Endothelial cell (in vitro differentiated cells): ENCODE measurements at places on chromosomes 11 and 22. TPM values are rescaled to one million over a fixed set of nuclear protein-coding genes. Genes with fewer than 3 reads are reported as not detected.

DNA sequence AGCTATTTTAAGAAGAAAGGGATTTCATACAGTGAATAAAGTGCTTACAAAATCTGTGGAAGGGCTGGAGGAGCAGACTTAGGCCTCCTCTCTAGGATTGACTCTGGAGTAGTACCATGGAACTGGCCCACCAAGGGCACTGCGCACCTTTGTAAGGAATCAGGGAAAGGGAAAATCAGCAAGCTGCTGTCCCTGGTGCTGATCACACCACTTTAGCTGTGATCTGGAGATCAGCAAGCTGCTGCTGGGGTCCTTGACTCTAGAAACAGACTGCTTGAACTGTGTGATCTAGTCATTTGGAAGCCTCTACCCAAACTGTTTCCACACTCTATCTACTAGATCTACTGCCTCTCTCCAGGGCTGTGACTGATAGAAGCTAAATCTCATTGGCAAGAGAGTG lies 18.4 kb upstream of the TECTA start:
- no peaks in the 10 kb centered on the region for H3K27me3 ChIP-seq
- DNase-seq = peak; percentile 27
- no peak overlapping the region for H3K4me3 ChIP-seq
- no peaks in the 10 kb centered on the region for H3K4me1 ChIP-seq
- no peak overlapping the region for H3K27ac ChIP-seq
- H3K36me3 ChIP-seq = no peaks in the 10 kb centered on the region

AIP gene
- total RNA-seq = 32.9 TPM

- H3K36me3 ChIP-seq = peaks cover 9% of the 10 kb centered on the region
- H3K4me3 ChIP-seq = no peak overlapping the region
- peak overlapping the region; percentile 72 for H3K27ac ChIP-seq
- H3K4me1 ChIP-seq = peaks cover 60% of the 10 kb centered on the region
Observed at GRCh38 chr11:123509737-123510578, 79.9 kb downstream of the GRAMD1B start.

GRCh38 chr11:64871492-64871891 lies 6.9 kb downstream of the EHD1 start:
- peaks cover 20% of the 10 kb centered on the region for H3K36me3 ChIP-seq
- no peak overlapping the region for H3K27ac ChIP-seq
- H3K4me1 ChIP-seq = peaks cover 11% of the 10 kb centered on the region
- no peak for DNase-seq
- peaks cover 9% of the 10 kb centered on the region for H3K27me3 ChIP-seq

MMP27 gene
- total RNA-seq = not detected

MRGPRX3 gene
- 0.21 TPM for total RNA-seq

DNA sequence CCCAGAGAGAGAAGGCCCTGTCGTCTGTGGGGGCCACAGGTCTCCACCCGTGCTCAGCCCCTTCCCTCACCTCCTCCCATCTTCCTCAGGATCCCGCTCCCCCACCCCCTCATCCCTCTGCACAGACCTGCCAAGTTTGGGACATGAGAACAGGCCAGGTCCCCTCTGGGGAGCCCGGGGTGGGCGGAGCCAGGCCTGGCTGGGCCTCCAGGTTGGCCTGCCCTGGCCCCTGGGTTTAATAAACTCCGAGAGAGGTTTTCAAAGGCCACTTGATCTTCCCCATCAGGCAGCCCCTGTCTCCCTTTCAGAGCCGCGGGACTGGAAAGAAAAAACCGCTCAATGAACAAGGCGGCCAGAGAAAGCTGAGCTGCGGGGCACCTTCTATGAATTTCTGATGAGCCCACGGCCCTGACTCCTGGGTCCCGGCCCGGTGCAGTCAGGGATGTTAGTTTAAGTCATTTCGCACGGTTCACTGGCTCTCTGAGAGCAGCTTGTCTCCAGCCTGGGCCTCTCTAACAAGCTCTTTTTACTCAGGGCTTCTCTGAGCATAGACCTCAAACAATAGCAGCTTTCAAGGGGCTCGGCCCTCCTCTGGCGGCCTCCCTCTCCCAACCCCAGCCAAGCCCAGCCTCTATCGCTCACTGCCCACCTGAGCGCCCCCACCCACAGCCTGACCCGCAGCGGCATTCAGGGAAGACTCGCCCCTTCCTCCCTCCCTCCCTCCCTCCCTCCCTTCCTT lies 64.8 kb downstream of the RPUSD4 start:
- H3K36me3 ChIP-seq = no peaks in the 10 kb centered on the region
- DNase-seq = no peak
- H3K27me3 ChIP-seq = peaks cover 4% of the 10 kb centered on the region
- H3K4me1 ChIP-seq = peaks cover 8% of the 10 kb centered on the region

DNA sequence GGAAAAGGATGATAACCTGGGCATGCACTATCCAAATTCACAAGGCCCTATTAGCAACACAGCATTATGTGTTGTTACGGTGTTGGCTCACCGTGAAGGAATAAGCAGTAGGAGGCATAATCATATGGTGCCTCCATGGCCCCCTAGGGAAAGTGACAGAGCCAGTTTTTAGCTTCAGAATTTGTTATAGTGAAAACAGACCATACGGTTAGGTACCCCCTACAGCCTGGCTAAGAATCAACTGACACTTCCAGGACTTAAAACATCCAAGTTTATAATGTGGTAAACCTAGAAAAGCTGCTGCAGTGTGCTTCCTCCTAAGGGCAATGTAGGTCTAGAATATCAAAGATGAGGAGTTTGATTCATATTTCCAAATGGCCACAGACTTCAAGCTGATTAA lies 30.4 kb downstream of the KIF18A start:
- DNase-seq = no peak
- no peaks in the 10 kb centered on the region for H3K27me3 ChIP-seq

RTN4RL2 gene
- total RNA-seq = 0.62 TPM

DNA sequence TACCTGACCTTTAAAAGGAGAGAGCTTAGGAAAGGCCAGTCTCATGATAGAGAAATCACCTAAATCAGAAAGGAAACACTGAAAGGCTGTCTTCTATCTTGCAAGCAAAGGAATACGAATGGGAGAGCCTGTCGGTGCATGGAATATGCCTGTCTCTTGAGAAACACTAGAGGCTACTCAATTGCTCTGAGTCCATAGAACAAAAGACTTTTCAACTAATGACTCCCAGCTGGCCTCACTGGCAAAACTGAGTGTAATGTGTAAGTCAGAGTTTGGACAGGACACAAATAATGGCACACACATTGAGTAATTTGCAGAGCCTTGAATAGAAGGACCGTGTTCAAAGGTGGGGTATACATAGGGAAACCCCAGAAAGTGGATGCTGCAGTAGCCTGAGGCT lies 171.0 kb upstream of the ARHGAP20 start:
- no peaks in the 10 kb centered on the region for H3K27me3 ChIP-seq
- H3K4me3 ChIP-seq = no peak overlapping the region
- no peaks in the 10 kb centered on the region for H3K36me3 ChIP-seq
- H3K4me1 ChIP-seq = peaks cover 28% of the 10 kb centered on the region
- no peak overlapping the region for H3K27ac ChIP-seq
- DNase-seq = no peak

DNA sequence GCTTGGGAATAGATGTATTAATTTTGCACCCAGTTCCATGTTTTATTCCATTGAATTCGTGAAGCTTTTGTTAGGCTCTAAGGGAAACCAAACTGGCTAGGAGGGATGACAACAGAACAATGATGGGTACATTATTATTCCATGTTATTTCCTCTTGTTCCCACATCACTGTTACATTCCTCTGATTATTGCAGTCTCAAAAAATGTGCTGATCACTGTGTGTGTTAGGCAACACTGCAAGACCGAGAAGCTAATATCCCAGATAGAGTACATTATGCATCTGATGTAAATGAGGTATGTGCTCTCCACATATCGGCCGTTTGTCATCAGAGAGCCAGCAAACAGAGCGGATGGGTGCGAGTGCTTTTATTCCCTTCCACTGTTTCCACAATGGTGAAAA lies 327.9 kb downstream of the SOX6 start:
- DNase-seq = no peak
- H3K27me3 ChIP-seq = no peaks in the 10 kb centered on the region
- H3K4me1 ChIP-seq = peaks cover 18% of the 10 kb centered on the region
- no peaks in the 10 kb centered on the region for H3K36me3 ChIP-seq
- no peak overlapping the region for H3K4me3 ChIP-seq
- no peak overlapping the region for H3K27ac ChIP-seq

SLC6A5 gene
- not detected for total RNA-seq

- H3K36me3 ChIP-seq = no peaks in the 10 kb centered on the region
- H3K27ac ChIP-seq = no peak overlapping the region
- no peak for DNase-seq
Observed at GRCh38 chr22:33909911-33910310, 10.4 kb downstream of the LARGE1 start.

OR52E8 gene
- total RNA-seq = not detected

- no peak overlapping the region for H3K27ac ChIP-seq
- no peaks in the 10 kb centered on the region for H3K36me3 ChIP-seq
- H3K4me3 ChIP-seq = no peak overlapping the region
- H3K27me3 ChIP-seq = no peaks in the 10 kb centered on the region
Observed at GRCh38 chr11:92533657-92534335, 309.2 kb downstream of the FAT3 start.

DNA sequence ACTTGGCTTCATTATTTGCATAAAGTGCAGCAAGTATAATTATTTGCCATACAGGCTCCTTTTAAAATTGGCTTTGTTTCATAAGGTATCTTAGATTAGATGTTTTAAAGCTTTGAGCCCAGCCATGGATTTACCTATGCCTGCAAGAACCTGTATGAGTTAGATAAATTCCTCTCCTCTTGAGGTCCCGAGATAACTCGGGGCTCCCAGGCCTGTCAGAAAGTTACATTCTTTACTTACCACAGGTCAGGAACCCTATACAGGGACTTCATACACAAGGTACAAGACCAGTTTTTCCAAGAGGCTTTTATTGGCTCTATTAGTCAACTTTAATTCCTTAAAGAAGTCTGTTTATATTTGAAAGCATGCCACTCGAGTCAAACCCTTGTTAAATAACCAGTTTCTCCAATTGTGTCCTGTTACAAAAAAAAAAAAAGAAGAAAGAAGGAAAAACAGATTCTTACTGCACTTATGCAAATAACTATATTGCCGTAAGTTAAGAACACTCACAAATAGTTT lies 2.3 kb upstream of the C1QTNF6 start:
- H3K4me3 ChIP-seq = no peak overlapping the region
- H3K36me3 ChIP-seq = peaks cover 8% of the 10 kb centered on the region
- no peak for DNase-seq

DNAJB7 gene
- not detected for total RNA-seq

GRCh38 chr22:23910496-23911190 lies 16.5 kb downstream of the MIF start:
- no peak for DNase-seq
- no peak overlapping the region for H3K27ac ChIP-seq
- peaks cover 12% of the 10 kb centered on the region for H3K27me3 ChIP-seq
- peaks cover 3% of the 10 kb centered on the region for H3K36me3 ChIP-seq

DNA sequence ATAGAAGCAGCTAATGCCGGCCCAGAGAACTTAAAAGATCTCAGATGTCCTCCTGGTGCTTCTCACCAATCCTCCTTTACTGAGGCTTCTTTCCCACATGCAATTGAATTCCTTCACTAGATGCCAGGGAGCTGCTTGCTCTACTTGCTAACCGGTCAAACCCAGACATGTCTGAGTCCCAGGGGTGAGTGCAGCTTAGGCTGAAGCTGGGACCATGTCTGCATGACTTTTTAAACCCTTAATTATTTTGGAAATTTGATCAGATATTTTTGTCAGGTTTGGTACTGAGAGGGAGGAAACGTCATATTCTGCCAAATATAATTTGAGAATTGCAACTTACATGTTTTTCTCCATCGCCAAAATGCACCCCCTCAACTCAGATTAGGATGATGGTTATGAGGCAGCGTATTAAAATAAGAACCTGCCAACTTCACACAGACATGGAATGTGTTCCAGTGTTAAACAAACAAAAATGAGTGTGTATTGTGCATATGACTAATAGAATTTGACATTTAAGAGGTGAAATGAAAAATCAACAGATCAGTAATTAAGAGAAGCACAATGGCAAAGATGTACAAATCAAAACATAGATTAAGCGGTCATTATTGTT lies 529.5 kb downstream of the ETS1 start:
- no peak overlapping the region for H3K27ac ChIP-seq
- peaks cover 8% of the 10 kb centered on the region for H3K4me1 ChIP-seq
- no peaks in the 10 kb centered on the region for H3K36me3 ChIP-seq
- DNase-seq = no peak
- no peak overlapping the region for H3K4me3 ChIP-seq

EFEMP2 gene
- total RNA-seq = 248 TPM

GRCh38 chr11:26287067-26287518 lies 44.8 kb upstream of the ANO3 start:
- peaks cover 4% of the 10 kb centered on the region for H3K4me1 ChIP-seq
- no peaks in the 10 kb centered on the region for H3K36me3 ChIP-seq
- DNase-seq = no peak
- H3K27ac ChIP-seq = no peak overlapping the region
- H3K4me3 ChIP-seq = no peak overlapping the region
- no peaks in the 10 kb centered on the region for H3K27me3 ChIP-seq

GRCh38 chr11:108805030-108805429 lies 140.2 kb downstream of the DDX10 start:
- H3K4me1 ChIP-seq = peaks cover 9% of the 10 kb centered on the region
- DNase-seq = no peak
- no peaks in the 10 kb centered on the region for H3K27me3 ChIP-seq
- H3K4me3 ChIP-seq = no peak overlapping the region

GRCh38 chr11:44893308-44893822 lies 57.3 kb downstream of the TP53I11 start:
- peaks cover 25% of the 10 kb centered on the region for H3K4me1 ChIP-seq
- DNase-seq = no peak
- peak overlapping the region; percentile 48 for H3K27ac ChIP-seq
- peaks cover 40% of the 10 kb centered on the region for H3K36me3 ChIP-seq
- peaks cover 36% of the 10 kb centered on the region for H3K27me3 ChIP-seq

- no peak for DNase-seq
- peaks cover 11% of the 10 kb centered on the region for H3K4me1 ChIP-seq
- no peak overlapping the region for H3K27ac ChIP-seq
Observed at GRCh38 chr11:117201658-117202305, 2.6 kb downstream of the TAGLN start.

RAPSN gene
- total RNA-seq = 0.95 TPM

GRCh38 chr11:116513278-116513823 lies 259.4 kb downstream of the BUD13 start:
- peak overlapping the region; percentile 51 for H3K4me3 ChIP-seq
- peaks cover 1% of the 10 kb centered on the region for H3K27me3 ChIP-seq
- no peaks in the 10 kb centered on the region for H3K36me3 ChIP-seq
- DNase-seq = no peak
- peaks cover 5% of the 10 kb centered on the region for H3K4me1 ChIP-seq

PGM2L1 gene
- 51.3 TPM for total RNA-seq

TTC36 gene
- 0.56 TPM for total RNA-seq

MS4A6E gene
- total RNA-seq = not detected
